ENCODE measurements at places on chromosomes 6 and 20. TPM values are rescaled to one million over a fixed set of nuclear protein-coding genes. Genes with fewer than 3 reads are reported as not detected.

DNA sequence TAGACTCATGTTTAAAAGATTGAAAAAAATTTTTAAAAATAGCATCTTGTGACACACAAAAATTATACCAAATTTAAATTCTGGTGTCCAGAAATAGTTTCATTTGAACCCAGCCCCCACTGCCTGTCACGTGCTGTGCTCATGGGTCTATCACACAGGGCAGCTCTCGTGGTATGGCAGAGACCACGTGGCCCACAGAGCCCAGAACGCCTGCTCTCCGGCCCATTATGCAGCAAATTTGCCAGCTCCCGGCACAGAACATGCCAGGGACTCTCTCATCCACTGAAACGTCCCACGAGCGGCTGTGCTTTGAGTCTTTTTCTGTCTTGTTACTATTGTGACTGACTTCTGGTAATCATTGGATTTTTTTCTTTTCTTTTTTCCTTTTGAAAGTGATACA, 224.3 kb downstream of the TTLL2 start:
- no peak for DNase-seq

GRCh38 chr6:96075826-96076225, 60.1 kb downstream of the FUT9 start:
- DNase-seq: no peak

SLC17A1 gene
- not detected for polyA plus RNA-seq

F13A1 gene
- polyA plus RNA-seq: 3.0 TPM

TNNC2 gene
- polyA plus RNA-seq: 1.9 TPM

WASF1 gene
- 2.3 TPM for polyA plus RNA-seq
